ENCODE measurements at places on chromosomes 16 and 17. TPM values are rescaled to one million over a fixed set of nuclear protein-coding genes. Genes with fewer than 3 reads are reported as not detected.

BORCS6 gene
- total RNA-seq: 13.4 TPM

ARHGAP23 gene
- total RNA-seq: 45.1 TPM

EPX gene
- total RNA-seq: not detected

PRKCB gene
- total RNA-seq: not detected

NOG gene
- 4.4 TPM for total RNA-seq

FSCN2 gene
- total RNA-seq: 0.66 TPM

HSD17B2 gene
- 1.7 TPM for total RNA-seq

QRICH2 gene
- total RNA-seq: 1.8 TPM

ABCA9 gene
- total RNA-seq: 13.9 TPM

ABCA3 gene
- total RNA-seq: 26.2 TPM

SEPTIN1 gene
- not detected for total RNA-seq

ERBB2 gene
- 21.2 TPM for total RNA-seq

TMUB2 gene
- 34.8 TPM for total RNA-seq

C17orf67 gene
- 1.4 TPM for total RNA-seq

RUNDC3A gene
- total RNA-seq: 0.07 TPM

ATP2A1 gene
- total RNA-seq: 0.28 TPM

CRYM gene
- total RNA-seq: not detected

HOXB6 gene
- 0.11 TPM for total RNA-seq

ST3GAL2 gene
- 42.4 TPM for total RNA-seq

EXOC3L1 gene
- total RNA-seq: 2.2 TPM

CNOT1 gene
- 157 TPM for total RNA-seq

SOX9 gene
- not detected for total RNA-seq

TMEM100 gene
- 0.33 TPM for total RNA-seq
